ENCODE measurements at places on chromosomes 2 and 18.

- no peak for DNase-seq
Measured at GRCh38 chr2:9206991-9207640, 504 bp downstream of the ASAP2 start.

DNA sequence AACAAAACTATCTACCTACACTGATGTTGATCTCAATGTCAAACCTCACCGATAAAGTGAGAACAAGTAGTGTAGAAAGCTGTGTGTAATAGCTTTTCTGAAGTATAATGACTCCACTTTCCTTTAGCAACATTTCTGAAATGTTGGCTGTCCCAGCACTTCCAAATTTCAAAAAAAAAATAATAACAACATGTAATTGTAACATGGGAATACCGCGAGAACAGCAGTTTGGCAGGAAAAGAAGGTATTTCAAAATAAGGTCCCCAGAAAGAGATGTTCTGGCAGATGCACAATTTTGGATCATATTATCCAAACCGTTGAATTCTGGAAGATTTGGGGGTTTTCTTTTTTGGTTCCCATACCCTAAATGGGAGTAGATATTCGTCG, 352.0 kb downstream of the ARHGAP15 start:
- DNase-seq = no peak

- DNase-seq = no peak
Measured at GRCh38 chr2:230668939-230669303, 43.7 kb upstream of the CAB39 start.

DNA sequence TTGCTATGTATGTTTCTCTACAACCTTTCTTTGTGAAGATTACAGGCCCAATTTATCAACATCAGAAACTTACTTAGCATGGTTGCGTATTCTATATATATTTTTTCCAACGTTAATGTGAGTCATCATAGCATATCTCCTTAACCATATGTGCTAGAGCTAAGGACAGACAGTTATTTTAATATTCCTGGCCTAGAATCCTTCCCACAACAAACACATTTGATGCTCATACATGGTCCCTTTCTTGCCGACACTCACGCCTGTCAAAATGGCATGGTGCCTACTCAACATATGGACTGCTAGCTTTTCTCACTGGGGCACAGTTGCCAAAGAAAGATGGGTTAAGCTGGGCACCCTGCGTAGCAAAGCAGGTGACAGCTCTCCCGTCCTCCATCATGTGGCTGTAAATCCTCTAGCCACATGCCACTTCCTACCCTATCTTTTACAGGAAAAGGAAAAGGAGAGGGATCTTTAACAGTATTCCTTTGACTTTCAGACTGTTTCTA, 75.2 kb upstream of the GALNT5 start:
- no peak for DNase-seq

DNA sequence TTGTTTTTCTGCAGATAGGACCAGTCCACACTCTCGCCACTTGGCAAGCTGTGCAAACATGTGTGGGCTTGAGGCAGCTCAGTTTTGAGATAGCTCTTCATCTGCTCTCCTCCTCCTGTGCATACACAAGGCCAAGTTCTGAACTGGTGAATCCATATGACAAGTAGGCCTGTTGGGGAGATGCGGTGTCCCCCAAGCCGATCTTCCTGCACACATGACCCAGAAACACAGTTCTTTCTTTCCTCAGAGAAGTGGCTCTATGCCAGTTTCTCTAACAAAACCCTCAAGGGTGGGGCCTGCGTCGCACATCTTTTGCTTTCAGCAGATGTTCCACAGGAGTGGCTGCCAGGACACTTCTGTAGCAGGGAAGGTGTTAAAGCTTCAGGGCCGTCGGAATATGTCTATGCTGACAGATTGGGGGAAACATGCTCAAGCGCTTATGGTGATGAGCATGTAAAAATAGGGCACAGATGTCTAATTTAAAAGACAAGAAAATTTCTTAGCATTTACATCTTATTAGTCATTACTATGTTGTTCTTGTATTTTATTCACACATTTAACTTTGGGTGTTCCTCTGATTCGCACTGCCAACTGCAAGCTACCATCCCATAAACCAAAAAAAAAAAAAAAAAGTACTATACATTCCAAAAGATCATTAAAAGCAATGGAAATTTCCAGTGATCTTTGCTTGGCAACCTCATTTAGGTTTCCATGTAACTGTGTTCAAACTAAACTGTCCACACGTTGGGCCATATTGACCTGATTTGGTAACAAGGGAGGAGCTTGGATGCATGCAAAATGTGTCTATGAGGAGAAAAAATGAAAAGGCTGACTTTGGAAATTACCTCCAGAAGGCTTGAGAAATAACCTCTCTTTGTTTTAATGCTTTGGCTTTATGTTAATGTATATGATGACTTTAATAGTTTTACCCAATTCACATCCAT, 1055.5 kb upstream of the KLHL29 start:
- no peak for DNase-seq

DNA sequence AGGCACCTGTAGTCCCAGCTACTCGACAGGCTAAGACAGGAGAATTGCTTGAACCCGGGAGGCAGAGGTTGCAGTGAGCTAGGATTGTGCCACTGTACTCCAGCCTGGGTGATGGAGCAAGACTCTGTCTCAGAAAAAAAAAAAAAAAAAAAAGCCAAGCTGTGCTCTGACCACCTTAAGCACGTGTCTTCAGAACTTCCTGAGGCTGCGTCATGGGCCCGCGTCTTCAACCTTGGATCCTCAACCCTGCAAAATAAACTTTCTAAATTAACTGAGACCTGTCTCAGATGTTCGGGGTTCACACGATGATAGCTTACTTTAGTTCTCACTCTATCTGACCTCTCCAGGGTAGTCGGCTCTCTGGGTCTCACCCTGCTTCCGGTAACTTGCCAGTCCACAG, 65.8 kb upstream of the CABLES1 start:
- no peak for DNase-seq

- DNase-seq = no peak
Measured at GRCh38 chr2:230575642-230576324, 136.9 kb upstream of the CAB39 start.

DNA sequence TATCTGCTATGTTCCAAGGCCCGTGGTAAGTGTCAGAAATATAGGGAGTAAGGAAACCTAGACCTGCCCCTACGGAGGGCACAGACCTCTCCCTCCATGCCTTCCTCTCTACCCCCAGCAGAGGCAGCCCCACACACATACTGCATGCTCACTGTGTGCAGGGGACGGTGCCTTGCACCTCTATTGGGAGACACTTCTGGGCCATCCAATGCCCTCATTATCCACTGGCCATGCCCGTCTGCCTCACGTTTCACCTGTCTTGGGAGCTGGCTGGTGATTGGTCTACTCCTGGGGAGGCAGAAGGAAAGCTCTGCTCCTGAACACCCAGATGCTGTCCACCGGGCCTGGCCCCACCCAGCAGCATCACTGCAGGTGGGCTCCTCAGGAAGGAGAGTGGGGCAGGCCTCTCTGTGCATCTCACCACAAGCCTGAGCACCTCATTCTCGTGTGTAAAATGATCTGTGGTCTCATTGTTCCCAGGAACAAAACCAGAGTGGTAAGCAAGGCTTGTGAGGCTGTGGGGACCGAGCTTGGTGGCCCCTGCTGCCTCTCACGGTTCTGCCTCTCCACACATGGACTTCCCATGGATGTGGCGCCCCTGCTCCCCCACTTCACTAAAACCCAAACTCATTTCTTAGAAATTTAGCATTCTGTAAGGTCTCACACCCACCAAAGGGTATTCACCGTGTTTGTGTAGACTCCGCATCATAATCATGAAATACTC, 312.5 kb upstream of the HS6ST1 start:
- no peak for DNase-seq

DNA sequence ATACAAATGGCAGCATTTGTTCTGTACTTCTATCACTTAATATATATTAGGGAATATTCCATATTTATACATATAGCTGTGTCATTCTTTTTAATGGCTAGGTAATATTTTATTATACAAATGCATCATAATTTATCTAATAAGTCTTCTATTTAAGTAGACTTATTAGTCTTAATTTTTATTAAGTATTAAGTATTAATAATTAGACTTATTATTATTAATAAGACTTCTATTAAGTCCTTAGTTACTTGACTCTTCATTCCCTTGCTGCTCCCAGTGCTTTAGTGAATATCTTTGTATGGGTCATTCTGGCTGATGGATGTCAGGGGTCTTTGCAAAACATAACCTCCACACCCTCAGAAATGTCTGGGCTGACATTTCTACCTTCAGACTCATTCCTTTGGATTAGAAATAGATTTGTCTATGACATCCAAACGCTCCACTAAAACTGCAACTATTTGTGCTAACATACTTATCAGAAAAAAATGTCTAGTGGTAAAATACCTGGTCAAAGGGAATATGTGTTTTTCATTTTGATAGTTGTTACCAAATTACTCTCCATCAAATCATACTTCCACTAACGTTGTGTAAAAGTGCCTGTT, 35.8 kb downstream of the EN1 start:
- DNase-seq = no peak

- no peak for DNase-seq
Measured at GRCh38 chr2:112831513-112831845, 5.1 kb downstream of the IL1B start.

GRCh38 chr2:134590679-134591078, 128.1 kb downstream of the TMEM163 start:
- DNase-seq = no peak

DNA sequence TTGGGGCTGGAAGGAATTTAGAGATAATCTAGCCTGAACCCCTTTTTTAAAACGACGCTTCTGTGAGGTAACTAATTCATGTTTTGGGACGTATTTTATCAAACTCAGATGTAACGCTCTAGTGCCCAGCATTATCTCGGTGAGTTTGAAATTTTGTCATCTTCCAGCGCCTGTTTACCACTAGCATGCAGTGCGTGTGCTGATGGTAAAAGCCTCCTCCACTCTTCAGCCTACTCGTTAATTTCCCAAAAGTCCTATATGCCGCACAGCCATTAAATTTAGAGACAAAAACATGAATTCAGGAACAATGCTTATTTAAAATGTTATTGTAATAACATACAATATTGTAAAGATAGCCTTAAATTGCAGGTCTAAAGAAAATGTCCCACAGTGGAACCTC, 2.8 kb downstream of the ZCCHC2 start:
- no peak for DNase-seq

DNA sequence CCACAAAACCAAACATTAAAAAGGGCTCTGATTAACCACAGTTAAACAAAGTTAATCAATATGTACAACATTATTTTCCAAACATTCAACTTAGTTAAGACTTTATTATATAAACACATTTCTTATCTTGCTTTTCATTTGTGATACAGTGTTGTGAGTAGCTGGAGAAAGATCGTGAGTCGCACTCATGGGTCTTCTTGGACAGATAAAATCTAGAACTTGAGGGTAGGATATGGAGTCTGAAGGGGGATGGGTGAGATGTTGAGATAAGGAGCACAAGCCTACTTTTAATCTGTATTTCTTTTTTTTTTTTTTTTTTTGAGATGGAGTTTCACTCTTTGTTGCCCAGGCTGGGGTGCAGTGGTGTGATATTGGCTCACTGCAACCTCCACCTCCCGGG, 22.6 kb upstream of the TMEM214 start:
- no peak for DNase-seq

DNA sequence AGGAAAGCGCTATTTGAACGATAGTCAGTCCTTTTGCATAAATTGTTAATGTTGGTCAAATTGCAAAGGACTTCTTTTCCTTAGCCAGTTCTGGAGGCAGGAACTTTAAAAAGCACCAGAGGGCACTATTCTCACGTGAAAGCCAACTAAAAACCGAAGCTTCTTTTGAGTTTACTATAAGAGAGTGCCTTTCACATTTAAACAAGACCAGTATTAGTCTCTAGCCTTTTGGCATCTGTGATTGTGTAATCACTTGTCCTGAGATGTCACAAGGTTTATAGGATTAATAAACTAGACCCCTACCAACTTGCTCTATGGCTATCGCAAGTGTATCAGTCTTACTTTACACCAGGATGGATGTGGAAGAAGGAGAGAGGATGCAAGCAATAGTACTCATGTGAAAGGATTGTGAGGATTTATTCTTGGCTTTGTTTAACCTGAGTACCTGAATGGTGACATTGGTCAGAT, 14.4 kb upstream of the STAT4 start:
- DNase-seq = no peak

DNA sequence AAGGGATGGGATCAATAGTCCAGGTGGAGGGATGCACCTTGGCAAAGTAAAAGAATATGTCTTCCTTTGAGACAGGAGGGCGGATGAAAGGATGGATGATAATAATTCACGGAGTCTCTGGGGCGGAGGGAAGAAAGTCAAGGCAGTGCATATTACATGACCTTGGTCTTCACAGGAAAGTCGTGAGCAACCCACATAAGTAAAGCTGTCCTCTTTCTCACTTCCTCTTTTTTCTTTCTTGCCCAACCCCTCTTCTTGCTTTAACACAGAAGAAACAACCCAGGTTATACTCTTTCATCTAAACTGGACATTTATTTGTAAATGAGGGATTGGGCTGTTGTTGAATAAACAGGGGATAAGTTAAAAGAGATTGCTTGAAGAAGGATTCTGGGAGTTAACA, 168.7 kb upstream of the SKOR2 start:
- no peak for DNase-seq

DNA sequence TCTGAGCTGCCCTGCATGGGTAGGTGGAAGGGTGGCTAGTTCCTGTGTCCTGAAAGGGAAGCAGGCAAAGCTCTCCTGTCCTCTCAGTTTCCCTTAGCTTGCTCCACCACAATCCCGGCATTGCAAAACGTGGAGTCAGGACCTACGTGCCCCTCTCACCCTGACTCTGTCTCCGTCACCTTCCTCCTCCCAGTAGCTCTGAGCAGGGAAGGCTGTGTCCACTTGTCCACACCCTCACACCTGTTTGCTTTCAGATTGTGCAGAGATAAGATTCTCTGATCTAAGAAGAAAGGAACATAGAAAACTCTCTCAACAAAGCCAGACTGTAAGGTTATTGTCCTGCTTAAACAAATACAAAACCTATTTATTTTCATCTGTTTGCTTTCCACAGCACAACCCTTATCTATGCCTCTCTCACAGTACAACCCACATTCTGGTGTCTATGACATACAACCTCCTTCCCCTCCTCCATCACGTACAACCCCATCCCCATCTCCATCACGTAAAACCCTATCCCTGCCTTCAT, 79.0 kb downstream of the ALPK2 start:
- no peak for DNase-seq

DNA sequence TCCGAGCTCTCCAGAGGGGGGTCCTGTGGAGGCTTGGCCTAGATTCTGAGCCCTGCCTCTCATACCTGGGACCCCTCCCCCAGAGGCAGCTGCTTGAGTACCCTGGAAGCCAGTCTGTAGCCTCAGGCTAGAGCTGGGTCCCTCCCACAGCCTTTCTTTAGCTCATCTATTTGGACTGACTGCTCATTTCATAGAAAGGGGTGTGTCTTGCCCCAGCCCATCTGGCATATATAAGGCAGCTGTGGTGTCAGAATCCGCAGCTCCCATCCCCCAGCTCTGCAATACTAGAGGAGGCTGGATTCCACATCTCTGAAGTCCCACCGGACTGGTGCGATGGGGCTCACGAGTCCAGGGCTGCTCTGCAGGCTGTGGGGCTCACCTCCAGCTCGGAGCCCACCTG, 26.1 kb downstream of the MPHOSPH10 start:
- DNase-seq = no peak
